ENCODE measurements at places on chromosomes 16 and 17.

- no peak for DNase-seq
These were observed 6.5 kb downstream of the IRX5 start for GRCh38 chr16:54936979-54937670.

DNA sequence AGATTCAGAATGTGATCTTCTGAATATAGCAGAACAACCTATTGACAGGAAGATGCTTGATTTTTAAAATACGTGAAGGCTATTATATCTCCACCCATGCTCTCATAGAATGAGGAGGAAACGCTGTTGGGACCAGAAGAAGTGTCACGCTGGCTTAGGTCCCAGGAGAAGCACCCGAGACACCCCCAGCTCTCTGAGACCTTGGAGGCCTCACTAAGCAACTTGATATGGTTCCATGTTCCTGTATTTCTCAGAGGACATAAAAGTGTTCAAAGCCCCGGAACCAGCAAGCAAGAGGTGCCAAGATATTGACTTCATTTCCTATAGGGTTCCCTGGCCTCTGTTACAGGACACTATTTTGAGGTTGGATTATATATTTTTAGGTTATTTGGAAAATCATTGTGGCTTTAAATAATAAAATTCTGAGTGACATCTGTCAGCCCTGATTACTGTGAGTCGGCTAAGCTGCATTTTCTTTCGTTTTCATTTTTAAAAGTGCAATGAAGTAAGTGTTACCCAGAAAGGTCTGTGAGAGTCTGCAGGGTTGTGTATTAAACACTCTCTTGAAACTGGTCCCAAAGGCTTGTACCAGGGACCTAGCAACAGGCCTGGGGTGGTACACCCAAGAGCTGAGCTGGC, 400.0 kb downstream of the SOX9 start:
- no peak for DNase-seq

- DNase-seq = no peak
These were observed 730.7 kb upstream of the KIF2B start for GRCh38 chr17:53092072-53092471.

DNA sequence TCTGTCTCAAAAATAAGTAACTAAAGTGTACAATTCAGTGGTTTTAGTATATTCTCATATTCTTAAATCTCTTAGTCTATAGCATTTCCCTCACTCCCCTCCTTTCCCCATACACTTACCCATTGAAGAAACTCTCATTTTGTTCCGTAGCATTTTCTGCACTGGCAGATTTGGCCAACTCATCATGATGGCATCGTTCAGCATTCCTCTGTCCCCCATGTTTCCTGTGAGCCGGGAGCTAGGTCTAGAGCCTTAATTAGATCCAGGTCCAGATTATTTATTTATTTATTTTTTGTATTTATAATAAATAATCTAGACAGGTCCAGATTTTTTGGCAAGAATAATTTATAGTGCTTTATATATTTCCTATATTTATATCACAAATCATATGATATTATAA, 31.0 kb downstream of the HEATR3 start:
- DNase-seq = no peak

DNA sequence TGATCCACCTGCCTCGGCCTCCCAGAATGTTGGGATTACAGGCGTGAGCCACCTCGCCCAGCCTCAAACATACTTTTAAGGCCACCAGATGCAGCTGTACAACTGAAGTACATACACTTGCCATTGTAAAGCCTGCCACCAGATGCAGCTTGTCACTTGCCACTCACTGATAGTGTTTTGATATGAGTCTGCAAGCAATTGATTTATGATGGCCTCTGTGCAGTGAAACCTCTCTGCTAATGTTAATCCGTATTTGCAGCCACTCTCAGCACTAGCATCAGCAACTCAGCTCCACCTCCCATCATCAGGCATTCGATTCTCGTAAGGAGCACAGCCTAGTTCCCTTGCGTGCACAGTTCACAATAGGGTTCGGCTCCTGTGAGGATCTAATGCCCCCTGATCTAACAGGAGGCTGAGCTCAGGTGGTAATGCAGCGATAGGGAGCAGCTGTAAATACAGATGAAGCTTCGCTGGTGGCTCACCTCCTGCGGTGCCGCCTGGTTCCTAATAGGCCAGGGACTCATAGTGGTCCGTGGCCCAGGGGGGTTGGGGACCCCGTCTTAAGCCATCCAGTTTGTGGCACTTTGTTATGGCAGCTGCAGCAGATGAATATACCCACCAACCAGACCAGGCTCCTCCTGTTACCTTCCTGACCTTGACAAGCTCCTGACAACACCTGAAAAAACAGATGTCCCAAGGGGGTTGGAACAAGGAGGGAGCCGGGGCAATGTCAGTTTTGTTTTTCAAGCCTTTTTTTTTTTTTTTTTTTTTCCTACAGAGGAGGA, 1.3 kb upstream of the HERPUD1 start:
- no peak for DNase-seq

DNA sequence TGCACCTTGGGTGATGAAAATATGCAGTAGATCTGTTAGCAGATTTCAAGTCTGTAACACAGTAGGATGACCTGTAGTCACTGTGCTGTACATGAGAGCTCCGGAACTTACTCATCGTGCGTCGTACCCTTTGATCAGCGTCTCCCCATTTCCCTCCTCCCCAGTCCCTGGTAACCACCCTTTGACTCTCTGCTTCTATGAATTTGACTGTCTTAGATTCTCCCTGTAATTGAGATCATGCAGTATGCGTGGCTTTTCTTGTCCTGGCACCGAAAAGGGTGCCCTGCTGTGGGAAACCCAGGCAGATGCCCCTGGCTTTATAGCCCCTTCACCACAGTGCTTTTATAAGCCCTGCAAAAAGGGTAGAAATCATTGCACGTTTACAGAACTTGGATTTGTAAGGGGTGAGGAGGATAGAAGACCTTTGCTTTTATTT, 20.5 kb downstream of the CLEC16A start:
- no peak for DNase-seq

DNA sequence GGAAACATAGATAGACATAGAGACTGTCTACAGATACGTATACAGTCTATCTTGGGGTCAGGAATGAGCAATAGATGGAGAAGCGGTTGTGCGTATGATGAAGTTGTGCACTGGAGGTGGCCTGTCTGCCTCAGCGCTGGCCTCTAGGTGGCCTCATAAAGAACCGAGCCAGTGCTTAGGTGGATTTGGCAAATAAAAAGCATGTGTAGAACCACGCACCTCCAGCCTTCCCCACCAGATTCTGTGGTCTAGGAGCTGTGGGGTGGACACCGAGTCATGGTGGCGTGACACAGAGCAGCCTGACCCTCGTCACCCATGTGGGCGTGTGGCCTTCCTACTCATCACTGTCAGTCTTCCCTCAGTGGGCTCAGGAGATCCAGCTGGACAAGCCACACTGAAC, 34.0 kb downstream of the PGS1 start:
- DNase-seq = no peak

DNA sequence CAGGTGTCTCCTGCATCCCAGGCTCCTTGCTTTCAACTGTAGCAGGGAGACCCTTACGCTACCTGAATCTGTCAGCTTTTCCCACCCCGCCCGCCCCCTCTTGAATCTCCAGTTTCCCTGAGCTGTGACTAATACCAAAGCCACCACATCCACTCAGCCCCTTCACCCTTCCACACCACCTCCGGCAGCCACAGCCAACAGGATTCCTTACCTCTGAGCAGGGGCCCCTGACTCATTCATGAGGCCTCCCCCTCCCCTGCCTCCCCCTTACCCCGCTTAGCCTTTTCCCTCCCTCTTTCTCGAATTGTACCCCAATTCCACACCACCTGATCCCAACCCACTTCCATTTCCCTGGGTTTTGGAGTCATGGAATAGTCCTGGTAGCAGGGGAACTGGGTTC, 2.3 kb downstream of the STX1B start:
- no peak for DNase-seq

DNA sequence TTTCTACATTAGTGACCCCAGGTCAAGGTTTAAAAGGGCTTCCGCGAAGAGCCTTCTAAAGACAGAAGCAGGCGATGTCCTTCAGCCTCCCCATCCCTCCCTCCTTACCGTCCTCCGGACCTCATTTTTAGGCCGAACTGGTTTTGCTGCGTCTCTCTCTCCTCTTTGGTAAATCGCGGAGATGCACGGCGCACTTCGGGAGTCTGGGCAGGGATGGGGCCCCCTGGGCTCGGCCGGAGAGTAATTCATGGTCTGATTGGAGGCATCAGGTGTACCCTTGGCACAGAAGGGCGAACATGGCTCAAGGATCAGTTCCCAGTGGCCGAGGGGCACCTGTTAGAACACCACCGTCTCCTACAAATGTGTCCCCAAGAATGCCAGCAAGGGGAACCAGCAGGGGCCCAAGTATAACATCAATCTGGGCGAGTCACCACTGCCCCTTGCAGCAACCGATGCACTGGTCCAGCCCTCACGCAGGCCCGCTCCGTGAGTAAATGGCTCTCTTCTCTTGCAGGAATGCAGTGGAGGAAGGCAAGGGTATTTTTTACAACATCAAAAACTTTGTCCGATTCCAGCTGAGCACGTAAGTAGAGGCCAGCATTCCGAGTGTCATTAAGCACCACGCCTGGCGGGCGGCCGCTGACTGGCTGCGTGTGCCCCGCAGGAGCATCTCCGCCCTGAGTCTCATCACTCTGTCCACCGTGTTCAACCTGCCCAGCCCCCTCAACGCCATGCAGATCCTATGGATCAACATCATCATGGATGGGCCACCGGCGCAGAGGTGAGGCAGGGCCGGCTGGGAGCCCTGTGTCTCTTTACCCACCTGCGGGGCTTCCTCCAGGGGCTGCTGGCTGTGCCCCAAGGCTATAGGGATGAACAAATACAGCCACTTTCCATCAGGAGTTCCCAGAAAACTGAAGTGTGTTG, 45.6 kb downstream of the MEAK7 start:
- no peak for DNase-seq

Measured in forelimb muscle (tissue), 1 donor.